Fibroblast of gingiva (primary cell): ENCODE measurements at places on chromosomes 2 and 18.

DNA sequence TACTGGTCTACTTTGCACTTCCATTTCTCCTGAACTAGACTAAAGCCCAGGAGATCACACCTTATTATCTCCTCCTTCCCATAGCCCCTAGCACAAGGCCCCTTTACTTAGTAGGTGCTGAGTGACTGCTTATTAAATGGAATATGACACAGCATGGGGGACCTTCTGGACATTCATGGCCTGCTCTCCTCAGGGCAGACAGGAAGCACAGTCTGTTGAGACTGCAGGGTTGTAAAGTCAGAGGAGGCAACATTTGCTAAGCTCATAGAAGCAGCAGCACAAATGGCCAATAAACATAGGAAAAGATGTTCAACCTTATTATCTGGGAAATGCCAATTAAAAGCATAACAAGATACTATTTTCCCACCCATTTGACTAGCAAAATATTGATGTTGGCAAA lies 75.3 kb downstream of the DNMT3A start:
- no peak for DNase-seq

- no peak for DNase-seq
Measured at GRCh38 chr2:215417400-215417951, 18.4 kb downstream of the FN1 start.

- no peak for DNase-seq
Measured at GRCh38 chr2:31331156-31331555, 83.4 kb downstream of the XDH start.

- no peak for DNase-seq
Measured at GRCh38 chr2:67772216-67773170, 290.3 kb downstream of the C1D start.

GRCh38 chr2:180882959-180883358 lies 97.4 kb upstream of the UBE2E3 start:
- DNase-seq: no peak

GRCh38 chr2:211228559-211228958 lies 672.2 kb downstream of the CPS1 start:
- no peak for DNase-seq

GRCh38 chr2:33073018-33073417 lies 126.3 kb downstream of the LTBP1 start:
- DNase-seq: no peak

DNA sequence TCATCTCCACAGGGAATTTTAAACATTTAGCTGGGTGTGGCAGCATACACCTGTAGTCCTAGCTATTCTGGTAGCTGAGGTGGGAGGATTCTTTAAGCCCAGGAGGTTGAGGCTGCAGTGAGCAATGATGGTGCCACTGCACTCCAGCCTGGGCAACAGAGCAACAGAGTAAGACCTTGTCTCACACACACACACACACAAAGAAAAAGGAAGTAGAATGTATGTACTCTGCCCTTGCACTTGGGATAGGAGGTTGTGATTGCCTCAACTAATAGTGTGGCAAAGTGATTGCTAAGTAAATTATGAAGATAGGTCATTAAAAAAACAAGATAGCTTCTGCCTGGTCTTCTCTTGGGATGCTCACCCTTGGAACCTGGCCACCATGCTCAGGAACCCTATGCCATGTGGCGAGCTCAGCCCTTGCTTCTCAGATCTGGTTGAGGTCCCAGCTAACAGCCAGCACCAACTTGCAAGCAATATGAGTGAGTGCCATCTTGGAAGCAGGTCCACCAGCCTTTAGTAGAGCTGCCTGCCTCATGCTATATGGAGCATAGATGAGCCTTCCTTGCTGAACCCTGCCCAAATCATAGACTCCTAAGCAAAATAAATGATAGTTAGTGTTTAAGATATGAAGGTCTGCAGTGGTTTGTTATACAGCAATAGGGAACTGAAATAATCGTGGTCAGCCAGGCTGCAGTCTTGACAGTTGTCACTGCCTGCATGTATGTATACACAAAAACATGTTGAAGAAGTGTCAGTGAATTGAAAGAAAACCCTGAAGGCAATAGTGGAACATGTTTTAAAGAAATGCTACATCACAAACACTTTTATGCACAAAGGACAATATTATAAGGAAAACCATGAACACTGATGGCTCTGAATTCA lies 30.1 kb upstream of the PNO1 start:
- DNase-seq: no peak

- no peak for DNase-seq
Measured at GRCh38 chr2:223418604-223419199, 183.5 kb downstream of the SCG2 start.

DNA sequence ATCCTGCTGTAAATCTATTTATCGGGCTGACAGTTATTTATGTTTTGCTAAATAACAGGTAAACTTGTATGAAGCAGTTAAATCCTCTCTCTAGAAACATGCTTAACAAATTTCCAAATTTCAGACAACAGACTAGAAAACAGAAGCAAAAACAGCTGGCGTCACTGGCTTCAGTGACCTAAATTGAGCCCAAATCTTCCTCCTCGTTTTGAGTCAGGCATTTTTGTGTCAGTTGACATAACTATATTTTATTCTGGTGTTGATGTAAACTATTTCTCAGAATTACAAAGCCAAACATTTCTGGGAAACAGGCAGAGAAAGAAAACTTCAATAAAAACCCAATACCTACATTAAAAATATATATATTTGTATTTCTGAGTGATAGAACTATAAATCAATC lies 21.7 kb downstream of the RBMS1 start:
- DNase-seq: peak; percentile 37

DNA sequence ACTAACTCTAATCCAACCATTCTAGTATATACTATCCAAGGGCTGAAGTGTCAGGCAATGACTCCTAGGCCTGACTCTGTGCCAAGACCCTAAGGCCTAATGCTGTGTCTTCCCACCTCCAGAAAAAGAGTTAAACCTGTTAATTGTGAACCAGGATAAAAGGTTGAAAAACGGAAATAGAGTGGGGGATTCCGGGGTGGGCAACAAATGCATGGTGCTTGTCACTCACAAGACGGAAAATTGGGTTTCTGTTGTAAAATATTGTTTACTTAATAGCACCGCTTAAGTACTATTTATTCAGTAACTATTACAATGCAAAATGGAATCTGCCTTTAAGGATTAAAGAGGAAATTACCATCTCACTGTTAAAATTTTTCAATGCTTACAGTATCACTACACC lies 3.2 kb downstream of the STK17B start:
- DNase-seq: peak; percentile 37

- DNase-seq: no peak
Measured at GRCh38 chr2:205148755-205149154, 533.5 kb upstream of the NRP2 start.

- DNase-seq: no peak
Measured at GRCh38 chr2:38130876-38131275, 54.9 kb upstream of the CYP1B1 start.

GRCh38 chr2:128626760-128627511 lies 308.3 kb upstream of the HS6ST1 start:
- DNase-seq: no peak

- DNase-seq: peak; percentile 14
Measured at GRCh38 chr2:85935746-85936208, 47.0 kb upstream of the ST3GAL5 start.

DNA sequence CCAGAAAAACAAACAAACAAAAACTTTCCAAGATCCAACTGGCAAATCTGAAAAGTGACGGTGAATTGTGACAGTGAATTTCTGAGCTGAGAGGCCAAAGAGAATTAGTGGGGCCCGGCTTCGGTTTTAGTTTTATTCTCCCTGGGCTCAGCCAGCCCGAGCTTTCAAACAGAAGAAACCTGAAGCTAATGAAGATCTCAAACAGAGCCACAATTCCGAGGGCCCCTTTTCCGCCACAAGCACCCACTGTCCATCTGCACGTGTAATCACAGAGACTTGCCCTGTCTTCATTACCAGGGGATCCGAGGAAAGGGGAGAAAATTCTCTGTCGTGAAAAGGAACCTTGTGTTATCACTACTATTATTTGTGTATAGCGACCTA lies 4.2 kb upstream of the ONECUT2 start:
- no peak for DNase-seq

DNA sequence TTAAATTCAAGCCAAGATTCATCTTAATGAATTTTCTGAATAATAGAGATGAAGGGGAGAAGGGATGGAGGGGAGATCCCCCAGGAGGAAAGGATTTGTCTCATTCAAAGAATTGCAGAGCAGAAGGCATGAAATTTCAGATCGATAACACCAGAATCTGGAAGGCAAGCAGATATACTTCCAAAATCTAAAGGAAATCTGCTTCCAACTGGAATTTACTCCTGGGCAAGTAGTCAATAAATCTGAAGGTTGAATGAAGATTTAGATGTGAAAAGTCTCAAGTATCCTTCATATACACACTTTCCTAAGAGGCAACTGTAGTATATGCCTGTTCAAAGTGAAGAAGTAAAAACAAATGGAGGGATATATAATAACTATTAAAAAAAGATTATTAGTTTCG lies 1190.8 kb upstream of the CELF4 start:
- no peak for DNase-seq

DNA sequence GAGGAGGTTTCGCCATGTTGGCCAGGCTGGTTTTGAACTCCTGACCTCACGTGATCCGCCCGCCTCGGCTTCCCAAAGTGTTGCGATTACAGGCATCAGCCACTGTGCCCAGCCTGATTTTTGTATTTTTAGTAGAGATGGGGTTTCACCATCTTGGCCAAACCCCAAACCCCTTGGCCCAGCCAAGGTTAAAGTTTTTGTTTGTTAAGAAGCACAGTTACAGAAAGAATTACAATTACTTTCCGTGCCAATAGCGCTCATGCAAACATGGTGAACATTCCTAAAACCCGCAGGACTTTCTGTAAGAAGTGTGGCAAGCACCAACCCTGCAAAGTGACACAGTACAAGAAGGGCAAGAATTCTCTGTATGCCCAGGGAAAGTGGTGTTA lies 26.1 kb downstream of the ITSN2 start:
- peak; percentile 97 for DNase-seq

DNA sequence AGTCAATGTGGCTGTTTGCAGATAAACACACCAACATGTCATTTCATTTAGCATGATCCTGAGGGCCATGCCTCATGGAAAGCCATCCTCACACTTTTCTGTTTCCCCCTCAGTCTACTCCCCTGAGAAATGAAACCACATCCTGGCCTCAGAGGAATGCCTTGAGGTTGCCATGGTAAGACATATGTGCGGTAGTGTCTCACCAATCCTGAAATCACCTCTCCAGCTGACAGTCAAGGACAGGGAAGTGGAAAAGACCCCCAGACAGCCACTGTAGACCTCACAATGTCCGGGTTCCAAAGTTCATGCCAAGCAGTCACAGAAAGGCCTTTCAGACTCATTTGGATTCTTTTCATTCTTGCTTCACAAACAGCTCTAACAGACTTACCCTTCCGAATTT lies 175.2 kb upstream of the PKDCC start:
- DNase-seq: peak; percentile 34

DNA sequence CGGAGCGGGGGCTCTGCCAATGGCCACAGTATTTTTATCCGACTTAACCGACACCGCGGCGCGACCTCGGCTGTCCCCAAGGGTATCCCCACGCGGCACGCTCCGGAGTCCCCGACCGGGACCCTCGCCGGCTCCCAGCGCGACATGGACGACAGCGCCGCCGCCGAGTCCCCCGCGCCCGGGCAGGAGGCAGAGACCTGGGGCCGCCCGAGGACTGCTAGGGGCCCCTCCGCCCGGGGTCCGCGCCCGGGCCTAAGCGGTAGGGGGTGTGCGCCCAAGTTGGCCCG lies 468 bp downstream of the UXS1 start:
- no peak for DNase-seq

GRCh38 chr18:3935305-3935704 lies 485.3 kb downstream of the TGIF1 start:
- DNase-seq: no peak

DNA sequence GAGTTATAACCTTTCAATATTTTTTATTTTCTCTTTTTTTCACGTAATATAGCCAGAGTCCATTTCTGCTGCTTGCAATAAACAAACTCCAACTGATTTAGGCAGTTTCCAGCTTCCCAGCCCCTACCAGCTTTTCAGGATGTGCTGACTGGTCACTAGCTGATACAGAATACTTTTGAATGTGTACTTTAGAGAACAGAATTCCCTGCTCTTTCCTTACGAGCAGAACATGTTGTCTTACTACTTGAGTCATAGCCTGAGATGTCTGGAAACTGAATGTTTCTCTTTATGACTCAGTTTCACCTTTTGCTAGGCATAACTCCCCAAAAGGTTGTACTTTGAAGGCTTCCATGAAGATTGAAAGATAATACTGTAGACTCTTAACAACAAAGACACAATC lies 44.5 kb upstream of the KCNE4 start:
- DNase-seq: no peak

GRCh38 chr2:69677914-69678313 lies 34.4 kb upstream of the AAK1 start:
- DNase-seq: no peak

DNA sequence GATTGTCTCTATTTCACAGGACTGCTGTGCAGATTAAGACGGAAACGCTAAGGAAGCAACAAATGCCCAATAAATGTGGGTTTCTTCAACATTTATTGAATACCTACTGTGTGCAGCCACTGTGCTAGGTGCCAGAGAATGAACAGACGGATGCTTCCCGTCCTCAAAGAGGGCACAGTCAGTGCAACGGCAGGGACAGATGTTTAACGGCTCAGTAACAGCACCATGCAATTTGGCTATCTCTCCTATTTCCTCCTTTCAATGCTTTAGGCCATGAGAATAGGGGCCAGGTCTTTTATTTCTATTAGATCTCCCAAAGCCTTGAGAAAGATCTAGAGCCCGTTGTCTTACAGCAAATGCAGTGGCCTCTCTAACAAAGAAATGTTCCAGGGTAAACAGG lies 7.2 kb downstream of the EDAR start:
- no peak for DNase-seq

GRCh38 chr18:80247393-80247841 lies at the start of gene PARD6G:
PARD6G (minus strand) TSS chr18:80247514; CDS start chr18:80247348, 166 bp downstream.
- DNase-seq: peak; percentile 60

GRCh38 chr2:240962300-240963064 lies 35.9 kb upstream of the SNED1 start:
- DNase-seq: peak; percentile 64

GRCh38 chr2:20357638-20358389 lies 7.2 kb upstream of the PUM2 start:
- DNase-seq: no peak

DNA sequence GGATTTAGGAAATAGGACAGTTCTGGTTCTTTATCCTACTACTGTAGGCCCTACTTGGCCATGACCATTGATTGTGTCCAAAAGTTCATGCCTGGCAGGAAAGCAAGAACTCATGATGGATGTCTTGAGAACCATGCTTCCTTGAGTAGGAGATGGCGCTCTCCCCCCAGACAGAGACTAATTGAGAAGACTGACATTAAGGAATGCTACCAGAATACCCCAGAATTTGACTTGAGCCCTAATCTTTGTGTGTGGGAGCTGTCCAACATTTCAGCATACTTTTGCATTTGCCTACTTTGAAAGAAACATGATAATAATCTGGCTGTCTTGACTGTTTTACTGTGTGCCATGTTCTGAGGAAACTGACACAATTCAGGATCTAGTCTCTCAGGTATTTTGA lies 23.3 kb downstream of the MAPRE3 start:
- no peak for DNase-seq

DNA sequence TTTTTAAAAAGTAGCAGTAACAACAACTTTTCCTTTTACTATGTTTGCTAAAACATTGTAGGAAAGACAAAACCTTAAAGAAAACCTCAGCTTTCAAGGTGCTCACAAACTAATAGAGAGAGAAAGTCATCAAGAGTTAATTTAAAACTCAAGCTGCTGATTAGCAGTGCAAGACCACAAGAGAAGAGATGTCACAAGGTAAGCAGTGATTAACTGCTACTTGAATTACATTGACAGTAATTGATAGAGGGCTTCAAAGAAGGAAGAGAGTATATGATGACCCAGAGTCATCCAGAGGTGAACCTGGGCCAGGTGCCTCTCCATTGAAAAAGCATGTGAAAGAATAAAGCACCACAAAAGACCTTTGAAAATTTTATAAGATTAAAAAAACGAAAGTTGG lies 939.6 kb upstream of the CNTNAP5 start:
- no peak for DNase-seq
